NCI-H187 (cell line): ENCODE measurements at places on chromosomes 5 and 9.

- no peak for DNase-seq
These were observed 7.8 kb downstream of the ALAD start for GRCh38 chr9:113393281-113393680.

DNA sequence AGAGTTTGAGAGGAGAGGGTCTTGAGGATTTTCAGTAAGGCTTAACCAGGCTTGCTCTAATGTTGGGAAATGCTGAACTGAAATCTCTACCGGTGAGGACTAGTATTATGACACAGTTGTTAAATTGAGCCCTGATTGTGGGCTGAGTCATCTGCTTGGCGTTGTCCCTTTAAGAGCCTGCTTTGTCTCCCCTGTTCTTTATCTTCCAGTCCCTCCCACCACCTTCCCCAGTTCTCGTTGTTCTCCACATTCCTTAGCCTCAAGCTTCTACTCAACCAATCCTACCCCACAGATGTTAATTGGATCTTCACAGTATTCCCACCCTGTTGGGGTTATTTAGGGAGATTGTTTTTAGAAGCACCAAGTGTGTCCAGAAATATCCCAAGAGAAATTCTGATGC lies 57.6 kb downstream of the ANKRD55 start:
- no peak for DNase-seq

GRCh38 chr5:134975078-134975715 lies 7.5 kb downstream of the CATSPER3 start:
- no peak for DNase-seq

GRCh38 chr9:88179062-88179521 lies 40.8 kb upstream of the SPATA31C2 start:
- no peak for DNase-seq

- no peak for DNase-seq
These were observed 5.1 kb upstream of the CKS2 start for GRCh38 chr9:89305868-89306267.
